CD4-positive, alpha-beta T cell treated with Interleukin-4 for 4 hours (primary cell): ENCODE measurements at places on chromosomes 7 and 10.

DNA sequence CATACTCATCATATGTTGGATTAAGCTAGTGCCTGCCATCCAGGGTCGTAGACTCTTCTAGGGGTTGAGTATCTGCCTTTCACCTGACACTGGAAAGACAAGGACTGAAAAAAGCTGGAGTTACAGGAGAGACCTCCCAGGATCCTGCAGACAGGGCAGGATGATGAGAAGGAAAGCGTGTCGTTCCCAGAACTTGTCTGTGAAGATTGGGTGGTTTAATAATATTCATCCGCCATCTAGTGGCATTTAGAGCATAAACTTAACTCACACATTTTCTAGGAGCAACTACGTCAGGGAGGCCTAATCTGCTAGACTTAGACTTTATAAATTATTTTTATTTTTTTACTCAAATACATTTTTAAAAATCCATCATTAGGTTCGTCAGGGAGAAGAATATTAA is 59.6 kb downstream of the ADRB1 start:
- DNase-seq: peak; percentile 37

DNA sequence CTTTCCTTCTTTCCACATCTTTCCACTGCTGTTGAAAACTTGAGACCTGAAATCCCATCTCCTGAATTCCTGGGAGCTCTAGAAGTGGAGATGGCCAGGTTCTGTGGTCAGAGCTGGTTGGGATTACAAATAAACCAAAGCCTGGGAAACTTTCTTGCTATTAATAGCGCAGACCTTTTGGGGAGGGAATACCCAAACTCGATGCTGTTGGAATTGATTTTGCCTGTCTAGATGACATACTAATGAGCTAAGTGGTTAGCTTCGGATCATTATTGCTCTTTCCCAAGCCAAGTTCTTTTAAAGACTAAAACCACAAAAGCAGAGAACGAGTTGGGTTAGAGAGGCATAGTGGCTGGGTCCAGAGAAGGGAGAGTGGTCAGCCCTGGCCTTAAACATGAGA is 76.6 kb downstream of the TCF7L2 start:
- no peak for DNase-seq

DNA sequence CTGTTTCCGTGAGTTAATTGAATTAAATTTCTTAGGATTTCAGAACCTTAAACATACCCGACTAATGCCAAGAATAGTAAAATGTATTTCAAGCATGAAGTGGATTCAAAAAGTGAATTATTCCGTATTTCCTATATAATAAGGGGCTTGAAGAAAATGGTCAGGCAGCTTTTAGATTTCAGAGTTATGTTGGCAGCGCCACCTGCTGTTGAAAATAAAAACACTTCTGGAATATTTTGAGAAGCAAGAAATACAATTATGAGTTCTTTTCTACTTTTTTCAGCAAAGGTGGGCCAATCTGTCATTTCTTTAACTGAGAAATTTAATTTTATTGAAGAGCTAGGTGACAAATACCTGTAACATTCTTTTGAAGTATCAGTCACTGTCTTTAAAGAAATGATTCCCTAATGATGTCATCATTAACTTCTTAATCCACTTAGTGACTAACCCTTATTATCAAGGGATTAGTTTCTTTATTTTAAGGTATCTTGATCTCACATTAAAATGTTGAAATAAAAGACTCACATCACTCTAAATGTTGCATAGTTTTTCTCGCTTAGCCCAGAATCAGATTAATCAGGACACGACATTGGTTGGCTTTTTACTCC is 36.6 kb upstream of the AGR3 start:
- DNase-seq: peak; percentile 43

- DNase-seq: no peak
Measured at GRCh38 chr10:119189811-119190282, 11.2 kb upstream of the PRDX3 start.

DNA sequence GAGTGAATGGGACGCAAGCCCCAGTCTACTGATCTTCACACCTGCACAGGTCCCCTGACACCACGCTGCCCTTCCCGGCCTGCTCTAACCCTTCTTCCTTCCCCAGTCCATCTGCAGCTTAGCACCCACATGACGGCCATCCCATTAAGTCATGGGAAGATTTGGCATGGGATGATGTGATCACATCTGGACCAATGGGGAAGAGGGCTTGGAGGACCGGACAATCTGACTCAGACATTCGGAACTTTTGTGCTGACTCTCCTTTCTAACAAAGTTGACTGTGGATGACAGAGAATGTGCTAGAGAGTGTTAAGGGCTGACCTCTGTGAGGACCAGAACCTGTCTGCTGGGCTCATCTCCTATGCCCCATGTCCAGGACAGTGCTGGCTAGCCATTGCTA is 15.6 kb downstream of the CXCL12 start:
- no peak for DNase-seq

DNA sequence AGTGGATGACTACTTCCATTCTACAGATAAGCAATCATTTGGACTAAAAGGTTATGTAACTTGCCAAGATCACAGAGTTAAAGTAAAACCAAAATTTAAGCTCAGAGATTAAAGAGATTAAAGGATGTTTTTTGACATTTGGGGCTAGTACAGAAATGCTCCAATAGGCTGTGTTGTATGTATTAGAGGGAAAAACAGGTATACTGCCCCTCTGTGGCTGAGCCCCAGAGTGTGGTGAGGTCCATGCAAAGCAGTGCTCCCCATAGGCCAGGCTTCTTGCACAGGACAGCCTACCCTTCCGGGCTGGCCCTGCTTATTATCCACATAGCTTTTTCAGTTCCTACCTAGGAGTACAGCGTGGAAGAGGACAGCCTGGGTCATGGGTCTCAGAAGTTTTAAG is 322.8 kb downstream of the POM121L12 start:
- DNase-seq: no peak

GRCh38 chr7:25073451-25073850 is 51.6 kb downstream of the CYCS start:
- no peak for DNase-seq

- DNase-seq: no peak
Measured at GRCh38 chr10:118768041-118768919, 13.5 kb upstream of the CACUL1 start.

- no peak for DNase-seq
Measured at GRCh38 chr7:123750389-123751230, 1.8 kb upstream of the WASL start.

DNA sequence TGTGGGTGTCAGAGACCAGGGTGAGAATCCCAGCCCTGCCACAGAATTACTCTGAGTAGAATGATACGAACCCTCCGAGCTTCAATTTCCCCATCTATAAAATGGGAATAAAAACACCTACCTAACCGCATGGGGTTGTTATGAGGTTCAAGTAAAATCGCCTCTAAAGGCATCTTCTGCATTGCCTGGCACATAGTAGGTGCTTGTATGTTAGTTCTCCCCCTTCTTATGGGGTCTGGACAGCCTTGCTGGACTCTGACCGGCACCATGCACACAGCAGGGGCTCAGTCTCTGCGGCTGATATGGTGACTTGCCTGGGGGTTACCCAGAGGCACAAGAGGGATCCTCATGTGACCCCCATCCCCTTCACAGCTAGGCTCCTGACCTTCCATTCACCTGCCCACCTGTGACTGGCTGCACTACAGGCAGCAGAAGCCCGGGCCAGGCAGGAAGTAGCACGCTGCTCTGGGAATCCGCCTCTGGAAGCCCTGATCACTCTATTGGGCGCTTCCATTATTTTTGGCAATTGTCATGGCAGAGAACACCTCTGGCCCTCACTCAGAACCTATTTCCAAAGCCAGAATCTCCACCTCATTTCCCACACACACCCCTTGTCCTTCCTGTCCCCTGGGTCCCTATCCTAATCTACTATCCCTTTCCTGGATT is 6.0 kb downstream of the SH3PXD2A start:
- no peak for DNase-seq

- DNase-seq: no peak
Measured at GRCh38 chr7:143131781-143132180, at the start of gene PIP. Gene PIP, plus strand, starts transcription at chr7:143132077. Its CDS starts 40 bp downstream, at chr7:143132117.

DNA sequence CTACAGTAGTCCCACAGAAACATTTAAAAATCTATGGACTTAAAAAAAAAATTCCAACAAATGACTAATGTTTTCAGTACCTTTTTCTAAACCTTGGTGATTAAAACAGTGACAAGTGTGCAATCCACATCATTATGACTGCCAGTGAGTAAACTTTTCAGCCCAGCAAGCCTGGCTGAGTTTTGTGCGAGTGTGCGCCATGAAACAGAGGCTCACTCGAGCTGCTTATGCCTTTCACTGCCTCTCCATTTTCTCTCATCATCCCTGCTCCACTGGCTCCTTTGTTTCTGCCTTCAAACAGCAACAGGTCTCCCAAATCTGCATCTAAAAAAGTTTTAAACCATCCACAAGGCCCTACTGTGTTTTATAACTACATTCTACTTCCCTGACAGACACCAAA is 105.8 kb downstream of the USP6NL start:
- no peak for DNase-seq

DNA sequence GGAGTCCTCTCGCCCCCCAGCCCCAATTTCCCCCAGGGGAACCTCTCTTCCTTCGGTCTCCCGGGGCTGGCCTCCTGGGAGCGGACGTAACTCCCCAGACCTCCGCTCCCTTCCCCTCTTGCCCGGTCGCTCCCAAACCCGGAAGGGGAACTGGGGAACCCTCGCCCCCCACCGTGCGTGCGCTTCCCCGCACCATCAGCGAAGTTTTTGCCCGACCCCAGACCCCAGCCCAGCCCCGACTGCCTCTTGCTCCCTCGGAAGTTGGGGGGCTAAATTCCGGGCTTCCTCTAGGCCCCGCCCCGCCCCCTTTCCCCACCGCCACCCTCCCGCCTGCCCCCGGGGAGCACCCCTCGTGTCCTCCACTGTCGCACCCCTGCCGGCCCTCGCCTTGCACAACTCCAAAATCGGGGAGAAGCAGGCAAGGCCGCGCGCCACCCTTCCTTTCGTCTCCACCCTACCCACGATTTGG is 436 bp downstream of the GNB2 start:
- DNase-seq: peak; percentile 31

GRCh38 chr7:26034391-26034790 is 117.6 kb upstream of the NFE2L3 start:
- DNase-seq: no peak

DNA sequence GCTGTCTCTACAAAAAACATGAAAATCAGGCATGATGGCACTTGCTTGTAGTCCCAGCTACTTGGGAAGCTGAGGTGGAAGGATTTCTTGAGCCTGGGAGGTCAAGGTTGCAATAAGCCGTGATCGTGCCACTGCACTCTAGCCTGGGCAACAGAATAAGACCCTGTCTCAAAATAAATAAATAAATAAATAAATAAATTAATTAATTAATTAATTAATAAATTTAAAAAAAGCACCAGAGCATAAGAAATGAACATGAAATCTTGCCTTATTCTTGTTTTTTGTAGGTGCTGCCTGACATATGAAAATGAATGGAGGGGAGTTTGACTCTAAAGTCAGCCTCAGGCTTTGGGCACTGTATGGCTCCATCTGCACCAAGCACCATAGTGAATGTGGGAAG is 69.9 kb downstream of the GATA3 start:
- no peak for DNase-seq

- DNase-seq: no peak
Measured at GRCh38 chr7:94054130-94054529, 50.0 kb upstream of the BET1 start.

DNA sequence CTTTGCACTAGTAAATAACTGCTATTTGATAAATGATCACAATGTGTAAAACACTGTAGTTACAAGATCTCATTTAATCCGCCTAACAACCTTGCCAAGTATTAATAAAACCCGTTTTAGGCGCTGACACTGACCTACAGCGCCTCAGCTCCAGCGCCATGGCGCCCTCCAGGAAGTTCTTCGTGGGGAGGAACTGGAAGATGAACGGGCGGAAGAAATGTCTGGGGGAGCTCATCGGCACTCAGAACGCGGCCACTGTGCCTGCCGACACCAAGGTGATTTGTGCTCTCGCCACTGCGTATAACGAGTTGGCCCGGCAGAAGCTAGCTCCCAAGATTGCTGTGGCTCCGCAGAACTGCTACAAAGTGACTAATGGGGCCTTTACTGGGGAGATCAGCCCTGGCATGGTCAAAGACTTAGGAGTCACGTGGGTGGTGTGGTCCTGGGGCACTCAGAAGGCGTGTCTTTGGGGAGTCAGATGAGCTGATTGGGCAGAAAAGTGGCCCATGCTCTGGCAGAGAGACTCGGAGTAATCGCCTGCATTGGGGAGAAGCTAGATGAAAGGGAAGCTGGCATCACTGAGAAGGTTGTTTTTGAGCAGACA is 1.1 kb upstream of the TNPO3 start:
- DNase-seq: no peak

DNA sequence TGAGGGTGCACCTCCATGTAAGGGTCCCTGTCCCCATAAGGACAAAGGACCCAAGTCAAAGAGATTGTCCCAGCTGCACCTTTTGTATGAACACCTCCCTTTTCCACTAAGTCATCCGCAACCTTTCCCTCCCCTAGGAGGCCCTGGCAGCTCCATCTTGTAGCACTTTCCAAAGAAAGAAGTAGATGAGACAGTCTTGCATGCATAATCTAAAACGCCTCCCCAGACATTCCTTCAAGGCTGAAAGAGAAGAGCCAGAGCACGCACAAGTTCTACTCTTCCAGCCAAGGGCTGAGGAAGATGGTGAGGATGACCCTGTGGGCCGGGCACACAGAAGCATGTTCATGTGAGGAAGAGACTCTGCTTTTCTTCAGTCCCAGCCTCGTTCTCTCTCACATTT is 194.4 kb downstream of the TNS3 start:
- DNase-seq: no peak

DNA sequence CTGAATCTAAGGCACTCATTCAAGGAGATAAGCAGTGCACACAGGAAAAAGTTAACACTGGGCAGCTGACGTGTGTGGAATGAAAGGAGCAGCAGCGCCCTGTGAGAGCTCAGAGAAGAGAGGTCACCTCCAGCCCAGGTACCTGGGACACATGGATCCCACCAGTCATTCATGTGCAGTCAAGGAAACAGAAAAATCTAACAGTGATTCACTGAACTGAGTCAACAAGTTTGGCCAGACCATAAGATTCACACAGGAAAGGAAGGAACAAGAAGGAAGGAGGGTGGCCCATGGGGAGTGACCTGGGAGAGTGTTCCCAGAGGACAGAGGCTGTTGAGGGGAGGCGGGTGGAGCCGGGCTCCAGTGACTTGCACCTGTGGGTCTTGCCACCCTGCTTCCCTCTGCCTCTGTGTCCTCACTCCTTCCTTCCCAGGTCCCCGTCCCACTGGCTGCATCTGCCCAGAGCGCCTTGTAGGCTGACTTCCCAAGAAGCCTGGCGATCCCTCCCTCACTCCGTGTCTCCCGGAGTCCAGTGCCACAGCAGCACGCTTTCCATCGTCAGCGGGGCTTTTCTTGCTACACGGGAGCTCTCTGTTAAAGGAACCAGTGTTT is 27.7 kb downstream of the RNF32 start:
- no peak for DNase-seq

GRCh38 chr7:37440738-37441385 is 7.8 kb downstream of the ELMO1 start:
- DNase-seq: peak; percentile 54

DNA sequence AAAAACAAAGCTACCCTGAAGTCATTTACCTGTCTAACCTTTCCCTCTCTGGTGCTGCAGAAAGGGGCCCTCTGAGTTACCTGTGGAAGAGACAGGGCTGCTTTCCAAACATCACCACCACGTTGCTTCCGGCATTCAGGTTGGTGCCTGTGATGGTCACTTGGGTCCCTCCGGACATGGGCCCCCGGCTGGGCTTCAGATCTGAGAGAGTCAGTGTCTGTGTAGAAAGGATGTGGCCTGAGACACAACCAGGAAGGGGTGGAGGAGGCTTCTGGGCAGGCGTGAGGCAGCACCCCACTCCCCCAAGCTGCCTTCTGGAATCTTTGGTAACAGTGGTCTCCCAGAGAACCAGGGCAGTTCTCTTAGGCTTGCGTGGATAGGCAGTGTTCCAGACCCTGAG is 388.9 kb downstream of the PLXNA4 start:
- no peak for DNase-seq

GRCh38 chr10:49333192-49333591 is 34.2 kb downstream of the C10orf71 start:
- DNase-seq: no peak
